HepG2 (cell line): ENCODE measurements at places on chromosomes 13 and 19. TPM values are rescaled to one million over a fixed set of nuclear protein-coding genes. Genes with fewer than 3 reads are reported as not detected.

- peak; percentile 78 for DNase-seq
- H3K4me1 ChIP-seq, result peaks cover 40% of the 10 kb centered on the region
- no peaks in the 10 kb centered on the region; the same call in 2 of the 3 replicates for H3K27me3 ChIP-seq
- peak overlapping the region; percentile 51 for H3K4me3 ChIP-seq
- H3K27ac ChIP-seq, result peak overlapping the region; percentile 93
Measured at GRCh38 chr19:40433391-40434216, 7.8 kb upstream of the SERTAD1 start.

DNA sequence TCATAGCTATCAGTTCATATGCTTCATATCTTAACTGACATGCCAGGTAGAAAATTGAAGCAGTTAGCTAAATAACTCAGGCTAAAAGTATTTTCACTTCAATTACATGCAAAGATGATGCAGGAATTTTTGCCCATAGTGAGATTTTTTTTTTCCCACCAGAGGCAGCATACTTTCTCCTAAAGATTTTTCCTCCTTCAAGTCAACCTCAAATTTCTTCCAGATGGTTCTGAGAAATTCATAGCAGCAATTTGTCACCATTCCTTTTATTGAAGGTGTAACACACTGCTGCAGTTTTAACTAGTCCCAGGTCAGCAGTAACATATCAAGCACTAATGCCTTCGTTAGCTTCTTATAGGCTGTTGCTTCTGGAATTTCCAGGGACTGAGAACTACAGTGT, 141.9 kb downstream of the SUCLA2 start:
- peaks cover 21% of the 10 kb centered on the region for H3K4me1 ChIP-seq
- DNase-seq, result no peak

DNA sequence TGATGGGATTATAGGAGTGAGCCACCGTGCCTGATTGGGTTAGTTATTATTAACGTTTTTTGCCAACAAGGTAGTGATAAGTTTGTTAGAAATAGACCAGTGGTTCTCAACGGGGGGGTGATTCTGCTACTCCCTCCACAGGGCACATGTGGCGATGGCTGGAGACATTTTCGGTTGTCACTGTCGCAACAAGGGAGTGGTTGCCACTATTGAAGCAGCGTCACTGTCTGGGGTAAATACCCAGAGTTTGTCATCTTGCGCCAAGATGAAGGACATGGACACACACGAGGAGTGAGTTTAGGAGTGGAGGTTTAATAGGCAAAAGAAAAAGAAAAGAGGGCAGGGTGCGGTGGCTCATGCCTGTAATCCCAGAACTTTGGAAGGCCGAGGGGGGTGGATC, 18.9 kb downstream of the ADGRE3 start:
- 0 out of 2 replicates have a peak, but pooled peaks cover 13% of the 10 kb centered on the region for H3K4me1 ChIP-seq
- no peak overlapping the region for H3K4me3 ChIP-seq
- H3K27ac ChIP-seq, result no peak overlapping the region

GRCh38 chr13:112727581-112727980, 37.7 kb downstream of the ATP11A start:
- no peak overlapping the region for H3K27ac ChIP-seq
- H3K4me3 ChIP-seq, result no peak overlapping the region
- H3K36me3 ChIP-seq, result peaks cover 26% of the 10 kb centered on the region; the same call in 2 of the 3 replicates
- H3K4me1 ChIP-seq, result peaks cover 60% of the 10 kb centered on the region
- no peaks in the 10 kb centered on the region for H3K27me3 ChIP-seq

DNA sequence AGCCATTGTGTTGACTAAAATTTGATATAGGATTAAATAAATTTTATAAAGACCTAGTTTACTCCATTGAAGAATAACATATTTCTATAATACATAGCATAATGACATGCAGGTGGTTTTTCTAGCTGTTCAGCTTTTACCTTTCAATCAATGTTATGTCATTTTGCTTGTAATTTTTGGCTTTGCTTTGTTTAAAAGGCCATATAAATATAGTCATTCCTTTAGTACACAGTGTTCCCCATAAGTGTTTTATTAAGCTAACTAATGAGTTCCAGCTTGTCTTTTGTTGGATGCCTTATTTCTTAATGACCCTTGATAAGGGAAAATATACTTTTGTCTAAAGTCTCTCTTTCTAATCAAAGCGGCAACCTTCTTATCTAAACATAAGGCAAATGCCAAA, 906.3 kb upstream of the GPC6 start:
- no peaks in the 10 kb centered on the region for H3K36me3 ChIP-seq
- no peak overlapping the region for H3K27ac ChIP-seq
- no peaks in the 10 kb centered on the region for H3K4me1 ChIP-seq
- H3K4me3 ChIP-seq, result no peak overlapping the region
- DNase-seq, result no peak

MTUS2 gene
- not detected in 2 replicates for total RNA-seq

GRCh38 chr19:32343550-32344262, 1.7 kb upstream of the ZNF507 start:
- DNase-seq, result peak; percentile 16
- H3K4me1 ChIP-seq, result peaks cover 40% of the 10 kb centered on the region
- no peaks in the 10 kb centered on the region for H3K36me3 ChIP-seq
- no peaks in the 10 kb centered on the region; the same call in 2 of the 3 replicates for H3K27me3 ChIP-seq
- H3K27ac ChIP-seq, result no peak overlapping the region
- H3K4me3 ChIP-seq, result no peak overlapping the region

- no peak for DNase-seq
- no peaks in the 10 kb centered on the region for H3K36me3 ChIP-seq
- peak overlapping the region; percentile 78 for H3K4me3 ChIP-seq
- H3K4me1 ChIP-seq, result peaks cover 55% of the 10 kb centered on the region
- H3K27ac ChIP-seq, result peak overlapping the region; percentile 77
Measured at GRCh38 chr19:49117677-49118564, 1.0 kb downstream of the C19orf73 start.

- peaks cover 36% of the 10 kb centered on the region for H3K4me1 ChIP-seq
- no peak overlapping the region for H3K4me3 ChIP-seq
- 0 out of 3 replicates have a peak, but pooled peaks cover under 1% of the 10 kb centered on the region for H3K27me3 ChIP-seq
- DNase-seq, result no peak
Measured at GRCh38 chr19:43779820-43780219, 953 bp downstream of the KCNN4 start.

DNA sequence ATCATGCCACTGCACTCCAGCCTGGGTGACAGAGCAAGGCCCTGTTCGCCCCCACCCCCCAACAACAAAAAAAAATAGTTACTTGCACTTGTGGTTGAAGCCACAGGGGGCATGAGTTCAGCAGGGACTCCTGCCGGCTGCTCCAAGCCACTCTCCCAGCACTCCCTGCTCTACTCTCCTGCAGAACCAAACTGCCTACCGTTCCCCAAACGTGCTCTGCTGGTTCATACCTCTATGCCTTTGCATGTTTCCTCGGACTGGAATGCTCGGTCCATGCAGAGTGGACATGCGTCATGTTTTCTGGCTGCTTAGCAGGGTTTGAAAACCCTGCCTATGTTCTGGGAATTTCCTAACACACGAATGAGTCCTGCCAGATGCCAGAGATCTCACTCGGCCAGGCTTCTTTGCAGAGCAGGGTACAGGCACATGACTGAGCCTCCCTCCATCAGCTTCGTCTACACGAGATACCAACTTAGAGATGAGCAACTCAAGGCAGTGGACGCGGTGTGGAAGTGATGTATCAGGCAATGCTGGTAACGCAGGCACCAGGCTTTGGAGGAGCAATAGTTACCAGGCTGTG, 8.5 kb upstream of the SLC25A15 start:
- DNase-seq, result peak; percentile 54
- H3K4me1 ChIP-seq, result peaks cover 65% of the 10 kb centered on the region
- no peaks in the 10 kb centered on the region for H3K36me3 ChIP-seq
- H3K4me3 ChIP-seq, result no peak overlapping the region; the same call in 1 of the 2 replicates

MYDGF gene
- 51.2 and 116 TPM in 2 replicates for total RNA-seq

CNN1 gene
- 0.55 and 1.1 TPM in 2 replicates for total RNA-seq

DNA sequence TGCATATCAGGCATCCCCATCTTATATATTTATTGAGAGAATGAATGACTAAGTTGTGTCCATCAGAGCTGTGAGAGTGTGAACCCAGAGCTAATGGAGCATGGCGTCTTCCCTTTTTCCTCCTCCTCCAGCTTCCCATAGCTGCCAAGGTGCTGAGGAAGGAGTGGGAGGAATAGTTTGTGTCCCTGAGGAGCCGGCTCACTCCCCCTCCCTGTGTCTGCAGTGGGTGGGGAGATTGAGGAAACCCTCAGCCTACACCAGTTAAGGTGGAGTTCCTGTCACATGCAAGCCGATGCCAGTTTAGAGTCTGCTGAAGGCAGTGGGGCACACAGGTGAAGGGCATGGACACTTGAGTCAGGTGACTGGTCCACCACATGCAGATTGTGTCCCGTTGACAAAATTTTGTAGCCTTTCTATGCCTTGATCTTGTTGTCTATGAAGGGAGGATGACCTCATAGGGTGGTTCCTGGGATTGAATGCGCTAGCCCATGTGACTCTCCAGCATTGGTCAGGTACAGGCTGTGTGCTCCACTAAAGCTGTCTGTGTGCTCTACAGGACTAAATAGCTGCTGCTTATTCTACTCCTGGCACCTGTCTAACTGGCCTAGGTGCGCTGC, 47.6 kb upstream of the GPI start:
- peaks cover 13% of the 10 kb centered on the region for H3K4me1 ChIP-seq
- no peak overlapping the region for H3K27ac ChIP-seq
- no peaks in the 10 kb centered on the region for H3K27me3 ChIP-seq
- no peak overlapping the region for H3K4me3 ChIP-seq

- no peaks in the 10 kb centered on the region for H3K27me3 ChIP-seq
- no peak overlapping the region for H3K27ac ChIP-seq
- H3K4me1 ChIP-seq, result peaks cover 13% of the 10 kb centered on the region
- H3K4me3 ChIP-seq, result no peak overlapping the region; the same call in 1 of the 2 replicates
- H3K36me3 ChIP-seq, result no peaks in the 10 kb centered on the region
- DNase-seq, result no peak
Measured at GRCh38 chr13:45765464-45765863, 63.3 kb downstream of the CBY2 start.

DNA sequence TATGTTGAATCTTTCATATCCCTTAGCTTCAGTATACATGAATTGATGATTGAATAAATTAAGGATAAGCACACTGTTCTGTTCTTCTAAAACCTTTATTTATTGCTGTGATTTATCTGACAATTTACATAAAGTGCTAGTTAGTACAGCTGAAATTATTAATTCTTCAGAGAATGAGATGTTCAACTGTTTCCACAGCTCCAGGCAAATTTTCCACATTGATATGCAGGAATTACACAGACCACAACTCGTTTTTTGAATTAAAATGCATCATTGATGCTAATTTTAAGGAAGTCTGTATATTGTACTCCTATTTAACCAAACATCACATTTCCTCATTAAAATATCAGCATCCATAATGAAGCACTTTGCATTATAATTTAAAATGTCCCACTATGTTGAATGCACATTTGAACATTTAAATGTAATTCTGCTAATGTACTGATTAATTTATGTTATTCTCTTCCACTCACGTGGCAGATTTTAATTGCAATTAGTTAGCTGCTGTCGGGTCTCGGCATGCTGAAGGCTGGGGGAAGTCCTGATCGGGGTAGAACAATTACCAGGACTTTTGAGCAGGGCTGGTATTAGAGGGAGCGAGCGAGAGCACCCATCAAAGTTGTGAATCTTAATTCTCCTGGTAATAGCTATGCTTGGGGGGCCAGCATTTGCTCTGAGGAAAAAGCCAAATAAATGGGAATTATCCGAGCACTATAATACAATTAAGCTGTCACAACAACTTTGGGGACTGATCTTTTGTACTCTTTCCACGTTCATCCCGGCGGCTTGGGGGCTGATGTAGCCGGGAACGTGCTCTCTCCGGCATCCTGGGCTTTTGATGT, 136.7 kb upstream of the TMTC4 start:
- no peaks in the 10 kb centered on the region for H3K36me3 ChIP-seq
- H3K4me1 ChIP-seq, result peaks cover 40% of the 10 kb centered on the region
- H3K27ac ChIP-seq, result no peak overlapping the region
- no peaks in the 10 kb centered on the region for H3K27me3 ChIP-seq
- H3K4me3 ChIP-seq, result no peak overlapping the region

DACH1 gene
- not detected in 2 replicates for total RNA-seq

GRCh38 chr13:40581277-40581579, 85.2 kb downstream of the FOXO1 start:
- no peak overlapping the region for H3K4me3 ChIP-seq
- no peak overlapping the region for H3K27ac ChIP-seq
- peaks cover 62% of the 10 kb centered on the region for H3K4me1 ChIP-seq
- no peak for DNase-seq
- no peaks in the 10 kb centered on the region for H3K27me3 ChIP-seq
- peaks cover 3% of the 10 kb centered on the region for H3K36me3 ChIP-seq

COL4A2 gene
- total RNA-seq, result 0.15 and 0.22 TPM in 2 replicates

DNA sequence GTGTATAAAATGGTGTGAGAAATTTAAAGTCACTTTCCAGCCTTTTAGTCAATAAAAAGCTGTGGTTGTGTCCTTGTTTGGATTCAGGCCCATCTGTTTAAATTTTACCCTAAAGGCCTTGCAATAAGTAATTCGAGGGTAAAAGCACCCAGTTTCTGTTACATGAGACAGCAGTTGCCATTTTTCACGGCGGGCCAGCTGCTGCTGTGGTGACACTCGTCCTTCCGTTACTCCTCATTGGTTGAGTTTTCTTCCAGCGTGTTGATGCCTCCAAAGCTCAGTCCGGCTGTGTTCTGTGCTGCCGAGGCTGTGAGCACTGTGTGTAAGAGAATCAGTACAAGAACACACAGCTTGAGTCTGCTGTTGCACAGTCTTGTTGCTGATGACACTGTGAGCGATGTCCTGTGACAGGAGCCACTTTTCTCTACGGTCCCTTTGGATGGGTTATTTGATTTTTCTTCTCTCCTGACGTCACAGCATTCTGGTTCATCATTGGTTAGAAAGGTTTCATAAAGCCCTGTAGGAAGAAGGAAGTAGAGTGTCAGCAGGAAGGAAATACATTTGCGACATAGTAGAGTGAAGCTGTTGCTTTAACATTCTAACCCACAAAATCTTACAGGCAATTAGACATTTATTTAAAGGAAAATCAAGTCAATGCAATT, 602.5 kb upstream of the ARGLU1 start:
- H3K4me3 ChIP-seq, result no peak overlapping the region
- H3K27me3 ChIP-seq, result no peaks in the 10 kb centered on the region

GRCh38 chr19:6766357-6767080, 716 bp downstream of the SH2D3A start:
- no peaks in the 10 kb centered on the region for H3K27me3 ChIP-seq
- H3K27ac ChIP-seq, result no peak overlapping the region
- peaks cover 40% of the 10 kb centered on the region for H3K4me1 ChIP-seq
- no peak for DNase-seq
- H3K4me3 ChIP-seq, result peak overlapping the region; percentile 73
- H3K36me3 ChIP-seq, result no peaks in the 10 kb centered on the region
